ENCODE measurements at places on chromosomes 2 and 18.
A peak's percentile ranks its signal among the peaks of the same experiment; 100 is the strongest.

DNA sequence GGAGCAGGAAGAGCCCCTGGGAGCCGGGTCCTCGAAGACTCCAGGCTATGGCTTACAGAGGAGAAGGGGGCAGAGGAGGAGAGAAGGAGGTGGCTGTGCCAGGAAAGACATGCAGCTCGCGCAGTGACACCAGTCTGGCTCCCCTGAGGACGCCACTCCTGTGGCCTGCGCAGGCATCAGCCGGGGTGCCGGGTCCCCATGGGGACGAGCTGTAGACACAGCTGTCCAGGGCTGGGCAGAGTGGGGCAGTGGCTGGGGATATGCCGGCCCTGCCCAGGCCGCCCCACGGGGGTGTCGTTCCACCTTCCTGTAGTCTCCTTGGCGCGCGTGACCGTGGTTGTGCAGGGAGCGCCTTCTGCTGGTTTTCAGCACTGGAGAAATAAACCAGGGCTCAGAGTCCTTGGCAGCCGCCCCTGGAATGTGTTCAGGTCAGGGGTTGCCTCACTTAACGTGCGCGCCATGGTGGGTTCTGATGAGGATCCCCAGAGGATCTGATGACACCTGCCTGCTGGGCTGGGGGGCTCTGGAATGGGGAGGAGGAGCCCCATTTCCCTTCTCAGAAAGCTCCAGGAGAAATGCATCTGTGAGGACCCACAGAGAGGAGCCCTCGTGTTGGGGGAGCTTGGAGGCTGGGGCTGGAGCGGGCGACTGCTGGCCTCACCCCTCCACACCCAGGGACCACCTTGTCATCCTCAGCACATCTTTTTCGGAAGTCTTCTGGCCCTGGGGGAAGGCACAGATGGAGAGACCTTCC is 26.7 kb downstream of the RAMP1 start:
- DNase-seq = no peak

GRCh38 chr18:10410472-10411308 is 43.7 kb upstream of the APCDD1 start:
- no peak for DNase-seq

DNA sequence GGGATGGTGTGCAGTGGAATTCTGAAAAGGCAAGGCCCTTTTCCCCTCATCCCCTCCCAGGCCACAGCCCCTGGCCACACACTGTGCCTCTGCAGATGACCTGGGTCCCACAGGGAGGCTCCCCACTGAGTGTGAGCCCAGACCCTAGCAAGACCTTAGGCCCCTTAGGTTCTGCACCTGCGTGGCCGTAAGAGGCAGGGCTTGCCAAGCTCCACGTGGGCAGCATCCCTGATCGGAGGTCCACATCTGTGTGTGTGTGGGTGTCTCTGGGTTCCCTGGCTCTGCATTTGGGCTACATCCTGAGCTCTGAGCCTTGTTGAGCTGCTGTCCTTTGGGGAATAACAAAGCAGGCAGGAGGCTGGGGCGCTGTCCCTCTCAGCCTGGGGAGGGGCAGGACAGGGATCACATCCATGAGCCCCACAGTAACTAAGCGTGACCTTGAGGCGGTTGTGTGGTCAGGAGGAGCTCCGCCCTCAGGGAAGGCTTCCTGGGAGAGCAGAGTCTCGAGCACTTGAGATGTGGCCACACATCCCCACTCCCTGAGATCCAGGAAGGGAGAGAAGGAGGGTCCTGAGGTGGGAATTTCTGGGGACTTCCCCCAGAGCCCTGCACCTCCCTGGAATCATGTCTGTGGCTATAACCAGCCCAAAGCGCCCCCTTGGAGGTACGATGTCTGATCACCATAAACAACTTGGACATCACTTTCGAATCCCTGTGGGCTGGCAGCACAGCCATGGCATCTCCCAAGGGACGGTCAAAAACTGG is 84.8 kb downstream of the STPG4 start:
- no peak for DNase-seq

DNA sequence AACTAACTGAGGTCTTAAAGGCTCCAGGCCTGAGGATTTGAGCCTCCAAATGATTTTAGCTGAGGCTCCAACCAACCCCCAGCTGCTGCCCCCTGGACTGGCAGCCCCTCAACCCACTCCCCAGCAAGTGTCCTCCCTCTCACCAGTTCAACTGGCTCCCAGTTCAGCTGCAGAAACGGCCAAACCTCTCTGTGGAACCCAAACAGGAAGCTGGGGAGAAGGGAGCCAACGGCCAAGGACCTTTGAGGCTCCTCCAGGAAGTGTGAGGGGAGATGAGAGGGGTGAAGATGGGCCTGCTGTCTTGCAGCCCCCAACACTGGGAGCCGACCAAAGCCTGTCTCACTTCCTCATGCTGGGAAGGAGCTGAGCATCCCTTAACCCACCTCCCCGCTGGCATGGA is 24.9 kb downstream of the ZFP36L2 start:
- no peak for DNase-seq

DNA sequence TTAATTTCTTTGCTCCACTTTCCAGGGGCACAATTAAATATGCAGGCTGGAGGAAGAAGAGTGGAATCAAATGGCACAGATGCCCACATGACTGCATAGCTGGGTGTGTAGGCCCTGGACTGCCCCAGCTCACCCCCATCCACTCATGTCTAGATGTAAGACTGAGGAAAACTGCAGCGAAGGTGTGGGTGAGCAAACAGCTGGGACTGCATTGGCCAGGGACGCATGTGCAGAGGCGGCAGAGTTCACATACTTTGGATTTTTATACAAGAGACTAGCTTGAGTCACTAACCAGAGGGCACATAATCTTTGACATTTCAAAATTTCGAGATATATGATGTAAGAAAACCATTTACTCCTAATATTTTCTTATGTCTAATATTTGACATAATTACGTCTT is 60.1 kb downstream of the SPIRE1 start:
- DNase-seq = no peak

DNA sequence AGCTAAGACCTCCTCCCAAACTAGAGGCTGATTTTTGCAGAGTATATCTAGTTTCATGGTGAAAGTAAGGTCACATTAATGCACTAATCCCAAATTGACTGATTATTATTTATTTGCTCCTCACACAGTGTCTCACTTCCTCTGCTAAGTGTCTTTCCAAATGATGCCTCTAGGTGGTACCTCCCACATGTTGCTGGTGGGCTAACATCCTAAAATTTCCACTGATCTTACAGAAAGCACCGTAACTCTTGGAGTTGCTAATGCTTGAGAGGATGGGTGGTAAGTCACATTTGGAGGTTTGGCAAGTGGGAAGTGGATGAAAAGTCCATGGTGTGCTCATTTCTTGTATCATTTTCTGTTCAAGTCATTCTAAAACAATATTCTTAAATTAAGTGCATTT is 428.7 kb upstream of the GYPC start:
- DNase-seq = no peak

- DNase-seq = no peak
These were observed 463.0 kb downstream of the FBXO15 start for GRCh38 chr18:73684647-73685046.

GRCh38 chr2:144012304-144012703 is 507.6 kb downstream of the ZEB2 start:
- no peak for DNase-seq

GRCh38 chr2:207265869-207266268 is 100.1 kb upstream of the KLF7 start:
- DNase-seq = no peak

DNA sequence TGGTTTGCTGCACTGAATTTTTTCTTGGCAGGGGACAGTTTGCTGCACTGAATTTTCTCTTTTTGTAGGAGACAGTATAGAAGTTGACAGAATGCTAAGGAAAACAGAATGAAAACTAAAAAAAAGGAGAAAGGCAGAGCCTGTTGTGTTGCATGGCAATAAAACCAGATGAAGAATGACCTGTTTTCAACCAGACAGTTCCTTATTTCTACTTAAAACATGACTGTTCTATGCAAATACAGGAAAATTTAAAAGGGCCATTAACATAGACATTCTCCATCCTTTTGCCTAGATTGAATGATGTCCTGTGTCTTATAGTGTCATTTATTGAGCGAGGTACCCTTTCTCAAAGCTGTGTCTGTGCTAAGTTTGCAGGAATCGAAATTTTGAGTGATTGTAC is 33.3 kb downstream of the ABI2 start:
- no peak for DNase-seq

DNA sequence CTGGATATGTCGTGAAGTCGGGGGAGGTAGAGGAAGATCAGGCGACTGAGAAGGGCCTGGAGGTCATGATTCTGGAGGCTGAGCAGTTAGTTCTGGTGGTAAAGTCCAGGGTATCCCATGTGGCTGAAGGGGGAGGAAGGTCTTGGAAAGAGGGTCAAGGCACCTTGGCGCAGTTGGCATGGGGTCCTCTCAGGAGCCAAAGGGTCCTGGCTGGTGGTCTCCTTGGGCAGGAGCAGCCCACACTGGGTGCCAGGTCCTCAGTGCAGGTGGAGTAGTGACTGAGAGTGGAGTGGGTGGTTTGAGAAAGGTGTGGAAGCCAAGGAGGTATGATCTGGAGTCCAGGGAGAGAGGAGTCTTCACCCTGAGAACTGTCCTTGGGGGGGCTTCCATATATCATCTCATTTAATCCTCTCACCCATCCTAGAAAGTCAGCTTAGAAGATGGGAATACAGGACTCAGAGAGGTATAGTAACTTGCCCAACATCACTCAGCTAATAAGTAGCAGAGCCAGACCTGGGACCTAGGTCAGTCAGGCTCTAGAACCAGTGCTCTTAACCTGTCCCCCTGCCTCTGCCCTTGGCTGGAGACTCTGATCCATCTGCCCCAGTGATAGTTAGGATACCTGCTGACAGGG is 24.5 kb downstream of the FBXO41 start:
- DNase-seq = no peak

DNA sequence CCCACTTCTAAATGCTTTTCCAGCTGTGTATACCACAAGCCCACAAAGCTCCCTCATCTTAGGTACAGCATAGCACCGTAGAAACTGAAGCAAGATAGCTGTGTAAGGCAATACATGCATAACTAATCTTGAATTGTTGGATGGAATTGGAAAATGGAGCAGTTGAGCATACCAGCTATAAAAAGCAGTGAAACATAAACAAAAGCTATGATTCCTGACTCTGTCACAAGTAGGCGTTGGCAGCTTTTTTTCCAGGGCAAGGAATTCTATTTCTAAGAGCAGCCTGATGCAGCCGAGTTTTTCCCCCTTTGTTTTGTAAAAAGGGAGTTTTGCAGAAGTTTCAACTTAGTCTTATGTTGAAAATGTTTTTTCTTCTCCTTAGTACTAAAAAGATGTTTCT is 32.4 kb downstream of the MOGAT1 start:
- no peak for DNase-seq

DNA sequence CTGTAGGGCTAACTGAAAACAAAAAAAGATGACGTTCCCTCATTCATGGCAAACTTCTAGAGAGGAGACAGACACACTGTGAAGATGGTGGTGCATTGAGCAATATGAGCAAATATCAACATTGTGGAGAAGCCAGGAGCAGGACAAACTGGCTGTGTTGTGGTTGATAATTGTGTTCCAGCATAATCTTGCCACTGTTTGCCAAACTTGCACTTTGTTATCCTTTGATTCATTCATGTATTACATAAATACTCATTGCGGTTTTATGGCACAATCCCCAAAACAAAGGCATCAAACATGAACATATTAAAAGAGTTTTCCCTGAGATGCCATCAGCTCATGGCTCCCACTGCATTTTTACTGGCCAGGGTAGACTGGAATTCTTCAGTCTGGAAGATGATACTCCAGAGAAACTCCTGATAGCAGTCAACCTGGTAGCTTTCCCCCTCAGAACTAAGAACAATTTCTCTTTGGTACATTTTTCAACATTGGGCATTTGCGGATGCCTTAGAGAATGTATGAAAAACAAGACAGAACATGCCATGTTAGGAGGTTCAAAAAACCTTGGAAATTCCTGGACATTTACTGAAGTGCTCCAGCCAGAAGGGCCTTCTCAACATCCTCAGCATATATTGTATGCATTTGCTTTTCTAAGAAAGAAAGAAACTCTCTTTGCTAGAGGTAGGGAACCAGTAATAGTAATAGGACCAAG is 487.4 kb upstream of the CELF4 start:
- no peak for DNase-seq

DNA sequence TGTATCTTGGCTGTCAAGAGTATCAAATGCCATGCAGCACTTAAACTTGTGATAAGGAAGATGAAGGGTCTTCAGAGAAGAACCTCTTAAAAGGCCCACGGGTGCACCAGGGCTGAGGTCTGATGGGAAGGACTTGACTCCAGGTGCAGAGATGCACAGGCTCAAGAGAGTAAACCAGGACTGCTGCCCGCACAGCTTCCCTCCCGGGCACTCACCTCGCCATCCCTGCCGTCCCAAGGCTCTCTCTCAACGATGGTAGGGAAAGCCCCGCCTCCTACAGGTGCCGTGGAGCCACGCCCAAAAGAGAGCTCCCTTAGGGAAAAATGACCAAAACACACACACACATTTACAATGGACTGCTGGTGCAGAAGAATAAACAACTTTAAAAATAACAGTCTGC is 27.9 kb downstream of the PDIA6 start:
- DNase-seq = no peak

- no peak for DNase-seq
These were observed 144.7 kb downstream of the GLI2 start for GRCh38 chr2:120880381-120880780.

GRCh38 chr2:26850505-26850904 is 2.6 kb downstream of the DPYSL5 start:
- DNase-seq = no peak

- no peak for DNase-seq
These were observed 60.6 kb downstream of the BCL2 start for GRCh38 chr18:63258749-63259566.

GRCh38 chr18:70149616-70150301 is 55.7 kb downstream of the RTTN start:
- DNase-seq = no peak

DNA sequence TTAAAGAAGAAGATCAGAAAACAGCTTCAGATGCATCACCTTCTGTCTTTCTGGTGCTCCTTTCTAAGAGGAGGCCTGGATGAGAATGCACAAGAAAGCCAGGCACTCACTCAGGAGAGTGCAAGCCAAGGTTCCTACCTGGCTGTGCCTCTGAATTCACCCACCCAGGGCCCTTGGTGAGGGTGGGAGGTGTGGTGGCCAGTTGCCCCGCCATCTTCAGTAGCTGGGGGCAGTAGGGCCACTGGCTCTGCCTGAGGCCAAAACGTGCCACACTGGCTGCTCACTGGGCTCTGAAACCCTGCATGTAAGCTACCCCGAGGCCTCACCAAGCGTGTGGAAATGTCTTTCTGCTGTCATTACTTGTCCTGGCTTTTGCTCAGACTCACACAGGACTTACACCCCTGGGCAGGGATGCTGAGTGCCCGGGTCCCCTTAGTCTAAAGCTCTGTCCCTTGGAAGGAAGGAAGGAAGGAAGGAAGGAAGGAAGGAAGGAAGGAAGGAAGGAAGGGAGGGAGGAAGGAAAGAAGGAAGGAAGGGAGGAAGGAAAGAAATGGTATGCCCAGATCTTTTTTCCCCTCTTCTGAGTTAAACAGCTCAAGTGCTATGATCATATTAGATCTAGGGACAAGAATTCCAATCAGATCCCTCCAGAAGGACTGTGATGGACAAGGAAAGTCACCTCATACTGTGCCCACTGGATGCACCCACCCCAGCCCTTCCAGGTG is 8.5 kb upstream of the LBH start:
- no peak for DNase-seq

GRCh38 chr2:111116843-111117597 is 3.7 kb upstream of the BCL2L11 start:
- DNase-seq = peak; percentile 66

Measured in CD4-positive, alpha-beta T cell (primary cell).